ENCODE measurements at places on chromosomes 7 and 10. TPM values are rescaled to one million over a fixed set of nuclear protein-coding genes. Genes with fewer than 3 reads are reported as not detected.

CPN1 gene
- total RNA-seq = not detected

GIMAP2 gene
- 9.2 TPM for total RNA-seq

OR2A7 gene
- total RNA-seq = 1.4 TPM

ELN gene
- 33.2 TPM for total RNA-seq

ENKUR gene
- total RNA-seq = not detected

MOGAT3 gene
- not detected for total RNA-seq

MYO3A gene
- not detected for total RNA-seq

TFEC gene
- 5.7 TPM for total RNA-seq

VENTX gene
- total RNA-seq = 1.1 TPM
